ENCODE measurements at places on chromosomes 16 and 17.

- DNase-seq = no peak
Measured at GRCh38 chr16:14560523-14560922, 69.5 kb downstream of the PARN start.

DNA sequence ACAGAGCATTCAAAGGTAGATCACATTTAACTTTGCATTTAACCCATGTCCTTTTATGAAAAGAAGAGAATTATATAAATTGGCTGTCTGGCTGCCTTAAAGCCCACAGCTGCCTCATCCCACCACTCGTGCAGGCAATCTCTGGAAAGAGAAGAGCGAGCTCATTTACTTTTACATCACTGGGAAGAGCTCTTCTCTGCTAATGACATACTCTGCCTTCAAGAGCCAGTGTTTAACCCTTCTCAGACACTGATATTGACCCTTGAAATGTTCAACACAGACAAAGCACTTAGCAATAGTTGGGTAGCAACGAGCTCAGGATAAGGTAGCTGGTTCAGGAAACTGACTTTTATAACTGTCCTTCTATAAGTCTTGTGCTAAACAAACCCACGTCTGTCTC is 6.8 kb downstream of the KRT38 start:
- DNase-seq = no peak

DNA sequence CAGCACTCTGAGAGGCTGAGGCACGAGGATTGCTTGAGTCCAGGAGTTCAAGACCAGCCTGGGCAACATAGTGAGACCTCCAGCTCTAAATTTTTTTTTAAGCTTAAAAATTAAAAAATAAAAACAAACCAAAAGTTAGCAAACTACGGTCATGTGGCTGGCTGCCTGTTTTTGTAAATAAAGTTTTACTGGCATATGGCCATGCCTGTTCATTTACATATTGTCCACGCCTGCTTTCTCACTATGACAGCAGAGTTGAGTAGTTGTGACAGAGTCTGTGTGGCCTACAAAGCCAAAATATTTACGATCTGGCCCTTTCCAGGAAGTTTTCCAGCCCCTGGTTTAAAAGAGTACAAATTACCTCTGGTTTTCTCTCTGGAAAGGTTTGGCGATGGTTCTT is 3.3 kb downstream of the SLX4 start:
- DNase-seq = no peak

GRCh38 chr17:12062249-12062648 is 41.6 kb downstream of the MAP2K4 start:
- DNase-seq = no peak

DNA sequence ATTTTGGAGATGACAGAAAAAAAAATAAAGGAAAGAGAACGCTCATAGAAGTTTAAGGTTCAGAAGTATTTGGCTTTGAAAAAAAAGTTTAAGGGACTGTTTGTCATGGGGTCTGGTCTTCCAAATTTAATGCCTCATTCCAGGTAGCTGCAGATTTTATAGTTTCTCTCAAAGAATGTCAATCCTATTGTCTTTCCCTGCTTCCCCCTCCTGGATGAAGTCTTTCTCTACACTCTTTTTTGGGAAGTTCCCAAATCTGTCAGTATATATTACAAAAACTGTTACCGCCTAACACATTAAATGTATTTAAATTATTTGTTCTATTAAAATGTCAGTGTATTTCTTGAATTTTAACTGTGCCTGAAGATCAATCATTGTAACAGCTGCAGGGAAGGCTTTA is 457.5 kb downstream of the MAF start:
- no peak for DNase-seq

DNA sequence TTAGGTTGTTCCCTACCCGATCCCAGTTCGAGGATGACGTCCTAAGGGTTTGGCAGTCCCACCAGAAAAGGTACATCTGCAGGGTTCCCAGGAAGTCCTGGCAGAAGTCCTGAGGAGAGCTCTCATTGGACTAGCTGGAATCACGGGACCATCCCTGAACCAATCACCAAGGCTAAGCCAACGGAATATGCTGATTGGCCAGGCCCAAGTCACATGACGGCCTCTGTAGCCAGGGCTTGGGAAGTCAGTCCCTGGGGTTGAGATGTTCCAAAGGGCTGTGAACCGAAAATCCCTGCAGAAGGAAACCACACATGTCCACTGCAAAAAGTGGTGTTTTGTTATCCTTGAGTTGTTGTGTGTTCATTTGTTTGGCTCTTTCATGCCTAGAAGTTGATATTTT is 68.2 kb upstream of the ZNF423 start:
- no peak for DNase-seq

- DNase-seq = no peak
Measured at GRCh38 chr17:51559778-51560177, 299.4 kb downstream of the UTP18 start.

- no peak for DNase-seq
Measured at GRCh38 chr17:32298298-32298697, 32.7 kb downstream of the RHBDL3 start.

GRCh38 chr16:66494916-66495315 is 55.0 kb downstream of the TK2 start:
- no peak for DNase-seq

DNA sequence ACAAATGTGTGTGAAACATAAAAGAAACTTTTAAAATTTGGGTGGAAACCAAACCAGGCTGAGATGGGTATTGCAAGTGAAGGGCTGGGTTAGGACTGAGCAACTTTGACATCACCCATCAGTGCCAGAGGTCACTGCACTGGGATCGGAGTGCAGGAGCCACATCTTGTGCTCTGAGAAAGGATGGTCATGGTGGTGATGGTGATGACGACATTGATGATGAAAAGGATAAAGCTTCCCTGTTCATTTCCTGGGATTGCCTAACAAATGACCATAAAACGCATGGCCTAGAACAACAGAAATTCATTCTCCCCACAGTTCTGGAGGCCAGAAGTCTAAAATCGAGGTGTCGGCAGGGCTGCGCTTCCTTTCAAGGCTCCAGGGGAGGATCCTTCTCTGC is 324.0 kb downstream of the MAF start:
- no peak for DNase-seq

DNA sequence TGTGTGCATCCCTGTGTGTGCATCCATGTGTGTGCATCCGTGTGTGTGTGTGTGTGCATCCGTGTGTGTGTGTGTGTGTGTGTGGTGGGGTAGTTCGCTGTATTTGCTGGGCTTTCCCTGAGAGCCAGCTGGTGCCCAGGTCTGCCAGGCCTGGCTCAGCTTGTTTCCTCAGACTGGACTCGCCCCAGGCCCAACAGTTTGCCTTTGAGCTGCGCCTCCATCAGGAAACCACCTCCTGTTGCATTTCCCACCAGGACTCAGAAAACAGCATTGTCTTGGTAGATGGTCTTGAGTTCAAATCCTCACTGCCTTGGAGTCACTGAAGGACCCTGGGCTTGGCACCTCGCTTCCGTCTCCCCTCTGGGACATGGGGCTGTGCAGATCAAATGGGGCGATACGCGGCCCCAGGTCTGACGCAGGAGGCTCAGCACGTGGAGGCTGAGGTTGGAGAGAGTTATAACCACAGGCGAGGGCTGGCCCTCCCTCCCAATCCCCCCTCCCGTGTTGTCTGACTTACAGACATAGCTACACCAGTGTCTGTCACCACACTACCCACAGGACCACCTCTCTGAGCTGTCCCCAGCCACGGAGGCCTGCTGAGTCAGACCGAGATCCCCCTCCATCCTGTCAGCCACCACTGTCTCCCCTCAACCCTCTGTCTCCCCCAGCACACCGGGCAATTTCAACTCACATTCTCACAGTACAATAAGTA is 4.7 kb downstream of the ITGAE start:
- DNase-seq = no peak

GRCh38 chr16:56625140-56625942 is at the start of gene MT1E:
Gene MT1E (plus strand): TSS chr16:56625781. CDS start chr16:56625852, 71 bp downstream.
- no peak for DNase-seq

- no peak for DNase-seq
Measured at GRCh38 chr17:60579090-60579489, 20.9 kb upstream of the PPM1D start.

DNA sequence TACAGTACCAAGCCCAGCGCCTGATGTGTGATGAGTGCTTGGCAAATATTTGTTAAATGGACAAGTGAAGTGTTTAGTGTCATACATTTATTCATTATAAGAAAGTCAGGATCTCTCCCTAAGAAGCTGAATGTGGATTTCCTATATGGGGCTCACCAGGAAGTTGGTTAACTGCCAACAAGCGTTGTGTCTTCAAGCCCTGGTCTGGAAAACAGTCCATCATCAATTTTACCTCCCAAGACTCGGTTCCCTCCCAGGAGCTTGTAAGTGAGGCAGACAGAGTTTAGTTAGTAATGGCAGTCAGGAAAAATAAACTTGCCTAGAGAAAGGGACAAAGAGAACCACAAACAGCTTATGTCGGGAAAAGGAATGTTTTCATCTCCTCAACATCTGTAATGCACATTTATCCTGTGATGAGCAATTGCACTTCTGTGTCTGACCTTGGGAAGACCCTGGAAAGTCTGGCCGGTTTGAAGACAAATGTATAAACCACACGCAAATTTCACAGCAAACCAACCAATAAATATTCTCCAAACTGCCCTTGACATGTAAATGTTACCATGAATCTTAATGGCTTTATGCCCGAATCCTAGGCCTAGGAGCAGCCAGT is 28.3 kb downstream of the C16orf95 start:
- no peak for DNase-seq

GRCh38 chr16:16780588-16780987 is 401.6 kb downstream of the NPIPA7 start:
- no peak for DNase-seq

GRCh38 chr16:18803569-18804462 is 2.5 kb upstream of the ARL6IP1 start:
- no peak for DNase-seq

GRCh38 chr16:1334739-1335138 is 1.3 kb downstream of the BAIAP3 start:
- no peak for DNase-seq

- DNase-seq = no peak
Measured at GRCh38 chr17:6179017-6179416, 108.8 kb downstream of the WSCD1 start.

DNA sequence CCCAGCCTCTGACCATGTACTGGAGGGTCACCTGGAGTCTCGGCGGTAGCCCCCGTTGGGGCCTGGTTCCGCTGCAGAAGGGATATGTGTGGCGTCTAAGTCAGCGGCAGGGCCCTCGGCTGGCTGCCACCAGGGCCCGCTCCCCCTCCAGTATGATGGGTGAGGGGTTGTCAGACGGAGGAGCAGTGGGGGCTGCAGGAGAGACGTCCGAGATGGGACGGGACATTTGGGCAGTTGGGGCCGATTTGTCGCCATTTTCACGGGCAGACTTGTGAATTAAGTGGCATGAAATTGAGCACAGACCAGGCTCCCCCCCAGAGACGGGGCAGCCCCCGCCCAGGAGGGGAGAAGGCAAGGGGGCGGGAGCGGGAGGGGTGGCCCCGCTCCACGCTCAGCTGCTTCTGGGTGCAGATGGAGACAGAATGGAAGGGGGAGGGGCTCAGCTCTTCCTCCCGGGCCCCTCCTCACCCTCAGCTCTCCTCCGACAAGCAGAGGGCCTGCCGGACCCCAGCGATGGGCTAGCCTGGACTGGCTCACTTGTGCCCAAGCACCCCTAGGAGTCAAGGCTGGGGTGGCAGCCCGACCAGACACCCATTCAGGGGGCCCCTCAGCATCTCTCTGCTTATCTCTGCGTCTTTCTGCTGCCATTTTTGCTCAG is 52.7 kb upstream of the LHX1 start:
- DNase-seq = no peak

DNA sequence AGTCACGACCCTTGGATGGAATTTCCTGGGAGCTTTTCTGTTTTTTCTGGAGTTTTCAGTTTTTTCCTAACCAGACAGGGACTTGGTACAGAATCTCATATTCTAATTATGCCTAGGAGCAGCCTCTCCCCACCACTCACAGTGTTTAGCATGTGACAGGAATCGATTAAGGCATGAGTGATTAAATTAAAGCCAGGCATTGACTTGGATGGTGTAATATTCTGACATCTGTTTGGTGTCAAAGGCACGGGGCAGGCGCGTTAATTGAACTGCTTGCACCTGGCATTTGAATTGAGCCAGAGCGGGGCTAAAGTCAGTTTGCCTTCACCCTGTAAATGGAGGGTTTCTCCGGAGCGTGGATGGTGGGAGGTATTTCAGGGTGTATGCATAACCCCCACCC is 11.9 kb downstream of the MAPT start:
- no peak for DNase-seq

GRCh38 chr16:10895053-10895946 is 18.3 kb downstream of the CIITA start:
- peak; percentile 49 for DNase-seq

GRCh38 chr16:16080465-16081065 is 131.1 kb downstream of the ABCC1 start:
- no peak for DNase-seq

DNA sequence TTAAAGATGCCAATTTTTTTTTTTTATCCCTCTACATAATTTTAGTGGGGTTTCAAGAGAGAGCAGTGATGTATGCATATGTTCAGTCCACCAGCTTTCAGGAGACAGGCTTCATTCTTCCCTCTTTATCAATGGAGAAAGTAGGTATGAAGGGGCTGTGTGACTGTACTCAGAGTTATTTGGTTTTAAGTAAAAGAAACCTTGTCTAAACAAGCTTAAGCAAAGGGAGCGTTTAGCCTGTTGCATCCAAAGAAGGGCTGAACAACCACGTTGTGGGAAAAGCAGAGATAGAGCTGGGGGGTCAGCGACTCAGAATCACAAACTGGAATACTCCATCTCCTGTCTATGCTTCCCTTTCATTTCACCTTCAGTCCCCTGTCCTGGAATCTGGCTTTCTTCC is 50.4 kb upstream of the HAS3 start:
- no peak for DNase-seq

GRCh38 chr17:65294181-65294719 is 157.1 kb downstream of the RGS9 start:
- no peak for DNase-seq

DNA sequence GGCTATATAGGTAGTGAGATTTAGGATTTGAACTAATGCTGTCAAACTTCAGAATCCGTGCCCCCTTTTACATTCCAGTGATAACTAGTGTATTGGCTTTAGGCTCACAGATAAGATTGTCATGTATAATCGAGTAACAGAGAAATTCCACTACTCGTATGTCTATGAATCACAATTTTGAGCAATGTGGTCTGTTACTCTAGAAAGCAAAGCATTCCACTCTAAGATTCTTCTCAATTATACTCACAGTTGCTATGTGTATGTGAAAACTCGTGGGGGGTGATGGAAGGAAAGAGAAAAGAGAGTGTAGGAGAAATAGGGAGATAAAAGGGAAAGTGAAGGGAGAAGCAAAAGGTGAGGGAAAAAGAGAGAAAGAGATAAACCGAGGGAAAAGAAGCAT is 1175.1 kb upstream of the GOT2 start:
- DNase-seq = no peak

- DNase-seq = peak; percentile 68
Measured at GRCh38 chr16:81737885-81738536, 41.1 kb upstream of the PLCG2 start.

GRCh38 chr16:28164140-28164539 is 47.6 kb downstream of the XPO6 start:
- DNase-seq = no peak

DNA sequence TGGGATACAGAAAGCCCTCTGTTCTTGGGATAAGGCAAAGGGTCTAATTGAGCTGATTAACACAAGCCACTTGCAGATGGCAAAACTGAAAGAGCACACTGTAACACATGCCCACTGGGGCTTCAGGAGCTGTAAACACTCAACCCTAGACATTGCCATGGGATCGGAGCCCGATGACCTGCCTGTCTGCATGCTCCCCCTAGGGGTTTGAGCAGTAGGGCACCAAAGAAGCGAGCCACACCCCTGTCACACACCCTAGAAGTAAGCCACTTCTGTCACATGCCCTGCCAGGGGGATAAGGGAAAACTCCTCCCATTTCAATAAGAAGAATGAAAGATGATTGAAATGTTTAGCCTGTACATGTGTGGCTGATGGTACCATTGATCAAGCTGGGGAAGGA is 81.3 kb upstream of the IRX6 start:
- DNase-seq = no peak
